ENCODE measurements at places on chromosomes 11 and 22.

- DNase-seq: no peak
These were observed 12.2 kb upstream of the CYTH4 start for GRCh38 chr22:37269936-37270678.

GRCh38 chr11:10605941-10606381, 37.5 kb upstream of the LYVE1 start:
- DNase-seq: no peak

DNA sequence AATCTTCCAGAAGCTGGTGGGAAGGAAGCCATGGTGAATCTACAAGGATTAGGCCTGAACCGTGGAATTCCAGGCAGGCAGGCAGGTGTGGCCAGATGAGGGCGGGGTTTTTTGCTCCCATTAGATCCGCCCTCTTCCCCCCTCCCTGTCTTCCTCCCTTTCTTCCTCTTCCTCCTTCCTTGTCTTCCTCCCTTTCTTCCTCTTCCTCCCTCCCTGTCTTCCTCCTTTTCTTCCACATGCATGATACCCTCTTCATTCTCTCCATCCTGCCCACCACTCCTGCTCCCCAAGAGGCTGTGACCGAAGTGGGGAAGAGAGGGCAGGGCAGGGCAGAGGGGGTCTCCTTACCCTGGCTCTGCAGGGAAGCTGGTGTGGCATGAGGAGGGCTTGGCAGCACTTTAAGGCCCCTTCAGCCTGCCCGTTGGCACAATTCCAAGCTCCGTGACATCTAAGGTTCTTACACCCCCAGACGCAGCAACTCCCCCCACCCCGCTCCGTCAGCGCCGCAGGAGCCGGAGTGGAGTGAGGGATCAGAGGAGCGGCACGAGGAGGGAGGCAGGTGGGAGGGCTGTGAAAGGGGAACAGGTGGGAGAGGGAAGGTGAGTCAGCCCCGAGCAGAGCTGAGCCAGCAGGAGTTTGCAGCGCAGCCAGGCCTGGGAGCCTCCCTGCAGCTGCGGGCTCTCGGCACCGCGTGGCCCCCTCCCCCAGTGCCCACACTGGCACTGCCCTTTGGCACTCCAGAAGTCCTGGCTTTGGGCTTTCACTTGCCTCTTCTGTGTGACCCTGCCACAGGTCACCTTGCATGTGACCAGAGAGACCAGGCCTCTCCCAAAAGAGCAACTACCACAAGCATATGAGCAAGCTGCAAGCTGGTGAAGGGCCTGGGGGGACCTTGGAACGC, 32.1 kb downstream of the KCNJ4 start:
- no peak for DNase-seq

GRCh38 chr11:20367313-20367948, 3.9 kb downstream of the HTATIP2 start:
- no peak for DNase-seq

DNA sequence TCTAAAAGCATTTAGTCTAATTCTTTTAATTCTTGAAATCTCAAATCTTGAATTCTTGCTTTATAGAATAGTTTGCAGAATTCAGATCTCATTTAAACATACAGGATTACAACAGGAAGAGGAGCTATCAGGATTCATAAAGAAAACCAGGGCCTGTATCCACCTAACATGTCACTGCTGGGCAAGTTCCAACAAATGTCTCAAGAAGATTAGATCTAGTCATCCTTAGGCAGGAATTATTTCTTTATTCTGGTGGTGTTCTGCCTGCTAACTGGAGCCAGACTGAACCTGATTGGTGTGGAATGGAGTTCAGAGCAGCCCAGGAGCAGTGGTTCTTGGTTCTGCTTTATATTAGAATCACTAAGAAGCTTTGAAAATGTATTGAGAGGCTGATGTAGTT, 500.7 kb downstream of the LRRC4C start:
- no peak for DNase-seq

- no peak for DNase-seq
These were observed 58.6 kb downstream of the MACROD1 start for GRCh38 chr11:64107303-64107702.

GRCh38 chr11:82718307-82718706, 15.4 kb downstream of the FAM181B start:
- no peak for DNase-seq

GRCh38 chr11:27411328-27411727, 48.3 kb upstream of the CCDC34 start:
- DNase-seq: no peak

GRCh38 chr11:44973632-44974401, 23.1 kb upstream of the TP53I11 start:
- no peak for DNase-seq
